ENCODE measurements at places on chromosomes 2 and 18.

- DNase-seq: no peak
These were observed 14.7 kb downstream of the NRP2 start for GRCh38 chr2:205696927-205697441.

GRCh38 chr2:113905886-113906285 is 16.0 kb downstream of the ACTR3 start:
- DNase-seq: no peak

GRCh38 chr2:62458206-62458641 is 47.8 kb downstream of the TMEM17 start:
- no peak for DNase-seq

GRCh38 chr2:170202437-170202836 is 24.5 kb downstream of the MYO3B start:
- DNase-seq: no peak

All from NCI-H1092 treated with DMSO at 0.1 percent for 48 hours (cell line).